ENCODE measurements at places on chromosomes 7 and 10. TPM values are rescaled to one million over a fixed set of nuclear protein-coding genes. Genes with fewer than 3 reads are reported as not detected.

ITPRID1 gene
- not detected for polyA plus RNA-seq

TEX47 gene
- not detected for polyA plus RNA-seq

PAX4 gene
- polyA plus RNA-seq: not detected

AZGP1 gene
- not detected for polyA plus RNA-seq
